Stimulated activated naive CD8-positive, alpha-beta T cell treated with anti-CD3 and anti-CD28 coated beads, Interleukin-15, Interleukin-2, amounts not matched to agents 100 U/mL and 50 U/mL, for 24 hours (primary cell): ENCODE measurements at places on chromosomes 16 and 17.

GRCh38 chr16:15749371-15749770 is 99.3 kb downstream of the NDE1 start:
- DNase-seq = no peak

GRCh38 chr16:49701789-49702494 is 154.0 kb downstream of the ZNF423 start:
- no peak for DNase-seq

- DNase-seq = no peak
Measured at GRCh38 chr17:40922239-40922638, 15.2 kb downstream of the KRT23 start.

DNA sequence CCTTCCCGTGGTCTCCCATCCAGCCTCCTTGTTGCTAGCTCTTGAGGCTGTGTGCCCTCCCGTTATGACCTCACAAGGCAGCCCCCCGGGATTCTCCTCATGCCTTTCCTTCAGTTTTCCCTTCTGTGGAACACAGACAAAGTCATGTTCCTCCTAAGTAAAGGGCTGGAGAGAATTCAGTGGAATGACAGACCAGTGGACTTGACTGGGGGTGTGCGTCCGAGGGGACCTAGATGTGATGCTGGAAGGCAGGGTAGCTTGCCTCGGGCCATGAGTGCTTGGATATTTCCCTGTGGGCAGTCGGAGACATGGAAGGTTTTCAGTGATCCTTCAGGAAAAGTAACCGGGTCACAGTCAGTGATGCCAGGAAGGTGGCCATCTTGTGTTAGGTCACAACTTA is 240.9 kb downstream of the CCDC182 start:
- no peak for DNase-seq

DNA sequence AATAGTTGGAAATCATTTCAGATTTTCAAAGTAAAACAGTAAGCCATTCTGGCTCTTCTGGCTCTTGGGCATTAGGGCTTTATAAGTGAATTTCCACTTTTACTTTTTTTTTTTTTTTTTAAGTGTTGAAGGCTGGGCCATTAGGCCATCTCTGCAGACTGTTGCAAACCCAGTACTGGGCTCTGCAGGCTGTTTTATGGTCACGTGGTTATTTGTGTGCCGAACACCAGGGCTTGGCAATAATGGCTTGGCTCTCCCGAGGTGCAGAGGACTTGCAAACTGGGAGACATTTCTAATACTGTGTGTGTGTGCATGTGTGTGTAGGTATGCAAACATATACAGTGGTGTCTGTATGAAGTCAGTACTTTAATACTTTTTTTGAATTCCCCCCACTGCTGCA is 194.9 kb upstream of the CDH5 start:
- DNase-seq = no peak

GRCh38 chr16:3152991-3153368 is 18.2 kb downstream of the ZNF213 start:
- DNase-seq = no peak

DNA sequence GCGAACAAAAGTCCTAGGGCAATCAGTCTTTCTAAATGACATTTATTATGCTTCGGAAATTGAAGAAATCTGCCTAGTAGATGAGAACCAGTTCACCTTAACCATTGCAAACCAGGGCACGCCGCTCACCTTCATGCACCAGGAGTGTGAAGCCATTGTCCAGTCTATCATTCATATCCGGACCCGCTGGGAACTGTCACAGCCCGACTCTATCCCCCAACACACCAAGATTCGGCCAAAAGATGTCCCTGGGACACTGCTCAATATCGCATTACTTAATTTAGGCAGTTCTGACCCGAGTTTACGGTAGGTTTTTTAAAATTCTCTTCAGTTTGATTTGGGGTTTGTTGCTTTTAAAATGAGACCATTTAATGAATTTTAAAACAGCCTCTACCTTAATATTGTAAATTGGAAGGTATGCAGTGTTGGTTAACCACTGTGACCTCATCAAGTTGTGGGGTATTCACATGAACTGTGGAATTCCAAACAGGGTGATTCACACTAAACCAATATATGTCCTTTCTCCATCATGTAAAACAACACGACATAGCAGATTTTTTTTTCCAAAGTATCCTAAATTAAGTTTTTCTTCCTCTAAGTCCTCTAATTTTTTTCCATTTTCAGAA is 6.2 kb upstream of the EVI2A start:
- DNase-seq = no peak
